Ascending aorta (tissue), 2 donors: ENCODE measurements at places on chromosomes 1 and 21.

- H3K27me3 ChIP-seq = no peaks in the 10 kb centered on the region
- no peak overlapping the region for H3K4me3 ChIP-seq
- no peak overlapping the region for H3K27ac ChIP-seq
Observed at GRCh38 chr1:1627261-1627828, 4.6 kb upstream of the MMP23B start.

DNA sequence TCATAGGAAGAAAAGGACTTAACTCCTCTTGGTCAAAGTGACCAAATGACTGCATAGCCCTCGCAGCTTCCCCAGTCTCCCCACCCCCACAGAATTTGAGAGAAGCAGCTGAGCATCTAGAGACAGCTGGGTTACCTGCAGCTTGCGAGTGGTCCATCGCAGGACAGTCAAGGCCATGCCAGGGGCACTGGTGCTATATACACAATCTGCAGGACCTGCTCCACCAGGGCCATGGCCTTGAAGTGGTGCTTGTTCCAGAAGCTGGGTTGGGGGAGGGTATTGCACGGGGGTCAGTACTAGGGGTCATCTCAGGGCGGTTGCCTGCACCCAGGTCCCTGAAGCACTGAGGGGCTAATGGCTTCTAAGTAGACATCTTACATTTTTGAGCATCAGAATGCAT, 10.4 kb downstream of the MRTO4 start:
- DNase-seq = no peak
- no peaks in the 10 kb centered on the region for H3K27me3 ChIP-seq
- H3K27ac ChIP-seq = no peak overlapping the region
- H3K36me3 ChIP-seq = peaks cover 34% of the 10 kb centered on the region
- H3K4me1 ChIP-seq = no peaks in the 10 kb centered on the region

DNA sequence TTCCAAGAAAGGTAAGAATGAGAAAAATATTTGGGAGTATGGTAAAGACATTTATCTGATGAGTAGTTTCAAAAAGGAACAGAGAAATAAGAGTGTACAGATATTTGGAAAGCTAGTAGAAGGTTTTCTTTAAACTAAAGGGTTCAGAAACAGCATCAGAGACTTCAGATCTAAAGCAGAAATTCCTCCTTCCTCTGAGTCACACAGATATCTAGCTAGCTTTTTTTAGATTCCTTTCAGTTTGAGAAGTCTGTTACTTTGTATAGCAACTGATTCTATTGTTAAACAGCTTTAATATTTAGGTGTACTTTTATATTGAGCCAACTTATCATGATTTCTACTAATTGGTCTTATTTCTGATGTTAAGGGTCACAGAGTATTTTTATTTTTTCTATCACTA, 4.7 kb downstream of the AMY2B start:
- no peak overlapping the region for H3K27ac ChIP-seq
- no peak overlapping the region for H3K4me3 ChIP-seq
- no peaks in the 10 kb centered on the region for H3K27me3 ChIP-seq
- H3K4me1 ChIP-seq = no peaks in the 10 kb centered on the region
- DNase-seq = no peak

DNA sequence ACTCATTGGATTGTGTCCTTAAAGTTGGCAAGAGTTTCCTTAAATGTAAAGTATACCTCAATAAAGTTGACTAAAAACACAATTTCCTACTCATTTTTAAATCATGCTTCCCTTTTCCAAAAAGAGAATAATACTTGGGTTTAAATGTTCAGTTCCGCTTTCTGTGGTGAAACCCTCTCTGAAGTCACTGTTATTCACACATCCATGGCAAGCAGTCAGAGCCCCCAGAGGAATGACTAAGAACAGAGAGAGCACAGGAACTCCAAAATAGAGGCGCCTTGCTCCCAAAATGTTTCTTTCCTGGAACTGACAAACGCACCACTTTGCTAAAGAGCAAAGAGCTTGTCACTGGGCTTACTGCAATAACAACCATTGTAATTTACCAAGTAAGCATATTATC, 142.5 kb downstream of the TIAM1 start:
- no peak overlapping the region for H3K4me3 ChIP-seq
- H3K27ac ChIP-seq = peak overlapping the region; percentile 53
- DNase-seq = peak; percentile 10
- no peaks in the 10 kb centered on the region for H3K27me3 ChIP-seq
- no peaks in the 10 kb centered on the region for H3K36me3 ChIP-seq
- H3K4me1 ChIP-seq = no peaks in the 10 kb centered on the region

GRCh38 chr1:180211156-180211859, 18.8 kb upstream of the LHX4 start:
- no peaks in the 10 kb centered on the region for H3K4me1 ChIP-seq
- H3K4me3 ChIP-seq = no peak overlapping the region
- H3K27ac ChIP-seq = no peak overlapping the region
- no peaks in the 10 kb centered on the region for H3K36me3 ChIP-seq
- no peaks in the 10 kb centered on the region for H3K27me3 ChIP-seq
- DNase-seq = no peak

DNA sequence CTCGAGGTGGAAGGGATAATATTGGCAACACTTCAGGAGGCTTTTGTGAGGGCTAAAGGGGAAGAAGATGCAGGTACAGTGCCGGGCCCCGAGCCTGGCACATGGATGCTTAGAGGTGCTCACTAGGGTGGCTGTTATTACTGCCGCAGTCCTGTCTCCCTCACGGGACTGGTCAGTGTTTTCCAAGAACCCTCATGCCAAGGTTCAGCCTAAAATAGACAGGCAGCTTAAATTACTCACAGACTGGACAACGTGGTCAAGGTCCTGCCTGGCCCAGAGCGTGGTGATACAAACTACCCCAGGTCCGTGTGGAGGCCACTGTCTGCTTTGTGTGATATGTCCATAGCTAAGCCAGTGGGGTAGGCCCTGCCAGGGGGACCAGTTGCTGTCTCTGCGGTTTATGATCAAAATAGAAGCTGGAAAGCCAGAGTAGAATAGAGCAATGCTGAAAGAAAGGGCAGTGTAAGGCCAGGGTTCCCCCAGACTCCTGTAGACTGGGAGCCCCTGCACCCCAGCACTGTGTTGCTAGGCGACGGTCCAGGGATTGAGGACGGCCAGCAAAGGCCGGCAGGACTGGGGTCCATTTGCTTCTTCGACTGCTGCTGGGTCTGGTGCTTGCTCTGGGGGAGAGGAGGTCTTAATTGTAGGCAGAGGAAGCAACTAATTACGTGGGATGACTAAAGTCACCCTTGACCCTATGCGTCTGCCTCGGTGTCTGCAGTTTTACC, 36.1 kb downstream of the ELAPOR1 start:
- no peak overlapping the region for H3K4me3 ChIP-seq
- no peaks in the 10 kb centered on the region for H3K27me3 ChIP-seq
- no peak for DNase-seq
- no peaks in the 10 kb centered on the region for H3K4me1 ChIP-seq
- H3K36me3 ChIP-seq = no peaks in the 10 kb centered on the region

DNA sequence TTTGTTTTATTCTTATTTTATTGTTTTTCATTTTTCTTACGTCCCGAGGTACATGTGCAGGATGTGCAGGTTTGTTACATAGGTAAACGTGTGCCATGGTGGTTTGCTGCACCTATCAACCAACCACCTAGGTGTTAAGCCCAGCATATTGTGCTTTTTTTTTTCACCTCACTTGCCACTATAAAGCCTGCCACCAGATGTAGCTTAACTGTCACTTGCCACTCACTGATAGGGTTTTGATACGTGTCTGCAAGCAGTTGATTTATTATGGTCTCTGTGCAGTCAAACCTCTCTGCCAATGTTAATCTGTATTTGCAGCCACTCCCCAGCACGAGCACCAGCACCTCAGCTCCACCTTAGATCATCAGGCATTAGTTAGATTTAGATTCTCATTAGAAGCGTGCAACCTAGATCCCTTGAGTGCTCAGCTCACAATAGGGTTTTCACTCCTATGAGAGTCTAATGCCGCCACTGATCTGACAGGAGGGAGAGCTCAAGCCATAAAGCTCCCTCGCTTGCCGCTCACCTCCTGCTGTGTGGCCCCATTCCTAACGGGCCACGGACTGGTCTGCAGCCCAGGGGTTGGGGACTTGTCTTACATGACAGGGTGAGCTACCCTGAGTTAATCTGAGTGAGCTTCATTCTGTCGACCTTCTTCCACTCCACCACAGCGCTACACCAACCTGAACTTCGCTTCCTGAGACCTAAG, 17.9 kb upstream of the ABCG1 start:
- H3K36me3 ChIP-seq = no peaks in the 10 kb centered on the region
- no peak overlapping the region for H3K4me3 ChIP-seq
- no peak overlapping the region for H3K27ac ChIP-seq

DNA sequence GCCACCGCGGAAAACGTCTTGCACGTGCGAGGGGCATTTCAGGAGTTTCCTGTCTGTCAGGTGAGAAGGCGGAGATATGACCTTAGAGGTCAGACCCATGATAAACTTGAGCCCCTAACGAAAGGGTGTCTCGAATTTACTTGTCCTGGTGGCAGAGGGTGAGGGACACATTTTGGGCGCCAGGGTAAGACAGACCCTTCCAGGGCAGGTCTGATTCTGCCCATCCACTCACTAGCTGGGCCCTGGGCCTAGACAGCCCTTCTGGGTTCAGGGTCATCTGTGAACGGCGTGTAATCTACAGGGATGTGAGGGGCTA, 395 bp upstream of the CSRP1 start:
- H3K27ac ChIP-seq = peak overlapping the region; percentile 93
- H3K27me3 ChIP-seq = no peaks in the 10 kb centered on the region
- H3K4me1 ChIP-seq = peaks cover 9% of the 10 kb centered on the region
- peak overlapping the region; percentile 71 for H3K4me3 ChIP-seq
- DNase-seq = no peak

DNA sequence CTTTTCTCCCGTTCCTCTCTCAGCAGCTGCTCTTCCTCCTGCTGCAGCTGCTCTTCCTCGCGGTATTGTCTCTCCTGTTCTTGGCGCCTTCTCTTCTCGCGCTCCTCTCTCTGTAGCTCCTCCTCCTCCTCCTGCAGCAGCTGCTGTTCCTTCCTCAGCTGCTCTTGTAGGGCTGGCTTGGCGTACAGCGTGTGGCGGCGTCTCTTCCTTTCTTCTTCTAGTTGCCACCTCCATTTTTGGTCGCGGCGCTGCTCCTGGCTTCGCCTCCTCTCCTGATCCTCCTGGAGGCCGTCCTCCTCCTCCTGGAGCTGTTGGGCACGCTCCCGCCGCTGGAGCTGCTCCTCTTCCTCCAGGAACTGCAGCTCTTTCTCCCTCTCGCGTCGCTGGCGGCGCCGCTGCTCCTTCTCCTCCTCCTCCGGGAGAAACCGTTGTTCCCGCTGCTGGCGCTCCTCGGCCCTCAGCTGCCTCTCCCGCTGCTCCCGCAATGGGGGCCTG, 4.8 kb downstream of the TCHH start:
- no peaks in the 10 kb centered on the region for H3K36me3 ChIP-seq
- H3K4me3 ChIP-seq = peak overlapping the region; percentile 63
- peaks cover 17% of the 10 kb centered on the region for H3K4me1 ChIP-seq
- H3K27ac ChIP-seq = no peak overlapping the region
- no peak for DNase-seq
- H3K27me3 ChIP-seq = peaks cover 16% of the 10 kb centered on the region

GRCh38 chr1:2384941-2385481, 6.3 kb downstream of the MORN1 start:
- H3K4me3 ChIP-seq = no peak overlapping the region
- no peaks in the 10 kb centered on the region for H3K36me3 ChIP-seq
- H3K27ac ChIP-seq = no peak overlapping the region
- DNase-seq = no peak
- peaks cover 11% of the 10 kb centered on the region for H3K4me1 ChIP-seq

GRCh38 chr1:244836135-244836521, 670 bp downstream of the COX20 start:
- no peaks in the 10 kb centered on the region for H3K36me3 ChIP-seq
- H3K27me3 ChIP-seq = no peaks in the 10 kb centered on the region
- H3K4me3 ChIP-seq = peak overlapping the region; percentile 67
- no peak for DNase-seq
- peak overlapping the region; percentile 99 for H3K27ac ChIP-seq

- peak overlapping the region; percentile 52 for H3K27ac ChIP-seq
- no peak overlapping the region for H3K4me3 ChIP-seq
- no peak for DNase-seq
Observed at GRCh38 chr1:203325418-203326091, 20.2 kb downstream of the BTG2 start.

DNA sequence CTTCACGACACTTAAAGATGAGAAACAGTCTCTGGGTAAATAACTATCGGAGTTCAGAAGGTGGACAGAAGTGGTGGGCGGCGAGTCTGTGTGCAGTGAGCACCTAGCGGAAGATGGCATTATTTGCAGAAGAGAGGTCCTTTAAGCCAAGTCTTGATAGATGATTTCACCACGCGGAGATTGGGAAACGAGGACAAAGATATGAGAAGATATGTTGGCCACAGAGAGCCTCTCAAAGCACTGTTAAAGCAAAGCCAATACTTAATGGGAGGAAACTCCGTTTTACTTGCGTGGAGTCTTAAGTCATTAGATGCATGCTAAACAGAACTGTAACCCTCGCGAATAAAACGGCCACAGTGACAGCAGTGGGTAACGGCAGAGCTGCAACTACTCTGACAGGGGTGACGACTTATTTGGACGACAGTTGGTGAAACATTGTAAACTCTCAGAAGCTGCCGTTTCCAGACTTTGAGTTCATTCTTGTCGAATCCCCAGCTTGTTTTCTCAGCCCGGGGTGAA, 577 bp upstream of the CEP350 start:
- peak overlapping the region; percentile 94 for H3K4me3 ChIP-seq
- no peaks in the 10 kb centered on the region for H3K36me3 ChIP-seq
- peak overlapping the region; percentile 92 for H3K27ac ChIP-seq
- no peak for DNase-seq
- no peaks in the 10 kb centered on the region for H3K27me3 ChIP-seq

DNA sequence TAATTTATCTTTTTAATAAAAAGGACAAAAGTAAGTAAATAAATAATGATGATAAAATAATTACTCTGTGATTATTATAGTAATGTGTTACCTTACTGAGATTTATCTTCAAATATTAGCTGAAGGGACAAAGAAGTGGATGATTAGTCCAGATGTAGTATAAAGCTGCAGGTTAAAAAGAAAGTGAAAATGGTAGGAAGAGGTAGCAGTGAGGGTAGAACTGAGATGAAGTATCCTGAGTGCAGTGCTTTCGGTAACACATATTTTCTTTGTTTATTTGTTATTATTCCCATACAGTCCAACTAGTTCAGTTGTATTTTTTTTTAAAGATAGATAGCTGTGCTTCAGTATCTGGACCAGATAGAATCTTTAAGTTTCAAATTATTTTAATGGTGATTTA, 1203.5 kb downstream of the NCAM2 start:
- no peaks in the 10 kb centered on the region for H3K27me3 ChIP-seq
- no peak overlapping the region for H3K27ac ChIP-seq
- no peaks in the 10 kb centered on the region for H3K36me3 ChIP-seq
- no peak overlapping the region for H3K4me3 ChIP-seq
- DNase-seq = no peak
